ENCODE measurements at places on chromosomes 2 and 18.

GRCh38 chr2:104462731-104463130 is 391.2 kb upstream of the POU3F3 start:
- DNase-seq = no peak

- DNase-seq = no peak
Measured at GRCh38 chr2:126765395-126765794, 109.4 kb downstream of the GYPC start.

GRCh38 chr2:203814661-203815540 is 52.7 kb upstream of the CTLA4 start:
- DNase-seq = peak; percentile 71

DNA sequence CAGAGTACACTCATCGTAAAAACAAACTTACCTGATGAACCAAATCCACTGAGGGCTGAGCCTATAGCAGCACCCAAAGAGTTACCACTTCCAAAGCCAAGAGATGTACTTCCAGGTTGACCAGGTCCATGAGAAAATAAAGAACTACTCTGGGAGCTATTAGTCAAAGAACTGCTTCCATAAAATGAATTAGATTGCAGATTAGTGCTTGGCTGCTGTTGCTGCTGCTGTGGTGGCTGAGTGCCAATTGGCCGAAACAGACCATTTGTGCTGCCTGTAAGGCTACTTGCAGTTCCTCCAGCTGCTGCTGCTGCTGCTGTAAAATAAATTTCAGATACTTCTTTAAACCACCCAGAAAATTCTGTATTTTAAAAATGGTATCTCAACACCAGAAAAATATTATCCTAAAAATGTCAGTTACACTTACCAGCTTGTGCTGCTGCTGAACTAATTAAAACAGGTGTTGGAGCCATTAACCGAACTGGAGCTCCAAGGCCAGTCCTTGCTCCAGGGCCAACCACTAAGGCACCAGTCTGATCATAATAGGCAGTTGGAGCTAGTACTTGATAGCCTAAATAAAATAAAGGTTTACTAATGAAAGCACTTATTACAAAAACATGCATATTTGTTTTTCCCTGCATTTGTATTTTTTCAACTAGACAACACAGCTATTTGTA is 58.1 kb upstream of the SDC1 start:
- no peak for DNase-seq

DNA sequence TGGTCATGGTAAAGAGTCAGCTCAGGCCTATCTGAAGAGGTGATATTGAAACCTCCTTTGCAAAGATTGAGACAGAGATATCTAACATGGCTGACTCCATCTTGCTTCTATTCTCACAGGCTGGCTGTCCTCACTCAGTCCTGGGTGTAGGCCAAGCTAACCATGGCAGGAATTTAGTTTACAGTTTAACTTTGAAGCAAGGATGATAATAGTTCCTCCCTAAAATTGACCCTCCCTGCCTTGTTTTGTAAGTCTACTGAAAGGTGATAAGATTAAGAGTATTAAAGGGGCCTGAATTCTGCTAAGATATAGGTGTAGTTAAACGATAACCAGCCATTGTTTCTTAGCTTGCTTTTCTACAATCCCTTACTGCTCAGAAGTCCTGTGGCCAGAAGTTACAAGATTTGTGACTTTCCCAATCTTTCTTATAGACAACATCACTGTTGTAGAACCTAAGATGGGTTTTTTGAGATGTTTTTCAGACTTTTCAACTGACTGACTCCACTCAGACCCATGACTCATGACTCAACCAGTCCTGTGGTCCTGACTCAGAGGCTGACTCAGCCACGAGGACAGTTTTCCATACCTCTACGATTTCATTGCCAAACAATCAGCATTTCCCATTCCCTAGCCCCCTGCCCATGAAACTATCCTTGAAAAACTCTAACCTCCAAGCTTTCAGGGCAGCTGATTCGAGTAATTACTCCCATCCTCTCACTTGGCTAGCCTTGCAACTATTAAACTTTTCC is 195.7 kb upstream of the SESTD1 start:
- DNase-seq = no peak

DNA sequence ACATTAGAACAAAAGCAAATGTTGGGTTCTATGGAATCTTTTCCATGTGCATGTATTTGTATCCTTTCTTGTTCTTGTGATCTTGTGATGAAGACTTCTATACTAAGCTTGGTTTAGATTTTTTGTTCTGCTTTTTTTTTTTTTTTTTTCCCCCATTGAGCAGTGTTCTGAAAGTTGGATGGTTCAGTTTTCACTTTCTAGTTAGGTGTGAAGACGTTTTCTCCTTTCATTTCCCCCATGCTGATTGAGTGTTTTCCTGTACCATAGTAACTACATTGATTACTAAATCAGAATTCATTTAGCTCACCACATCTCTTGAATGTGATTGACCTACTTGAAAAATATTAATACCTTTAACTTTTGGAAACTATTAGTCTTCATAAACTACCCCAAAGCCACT is 34.1 kb downstream of the NOP58 start:
- DNase-seq = no peak

GRCh38 chr2:26670171-26670570 is 22.4 kb upstream of the KCNK3 start:
- DNase-seq = no peak

DNA sequence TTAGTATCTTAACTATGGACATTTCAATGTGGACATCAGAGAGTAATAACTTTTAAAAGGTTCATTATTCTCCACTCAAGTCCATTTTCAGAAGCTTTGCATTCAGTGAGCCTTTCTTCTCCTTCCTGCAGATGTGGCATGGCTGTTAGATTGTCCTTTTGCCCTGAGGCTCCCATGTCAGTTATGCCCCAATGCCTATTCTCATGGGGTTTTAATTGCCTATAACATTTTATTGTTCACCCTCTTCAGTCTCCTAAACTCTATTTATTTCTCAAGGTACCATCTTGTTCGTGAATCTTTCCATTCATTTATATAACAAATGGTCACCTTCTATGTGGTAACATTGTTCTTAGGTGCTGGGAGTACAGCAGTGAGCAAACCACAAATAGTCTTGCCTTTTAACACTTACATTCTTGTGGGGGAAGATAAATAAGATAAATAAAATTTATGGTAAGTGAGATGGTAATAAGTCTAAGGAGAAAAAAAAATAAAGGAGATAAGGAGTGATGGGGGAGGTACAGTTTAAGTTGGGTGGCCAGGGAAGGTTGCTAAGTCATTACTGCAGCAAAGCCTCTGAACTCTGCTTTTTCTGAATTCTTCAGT is 277.9 kb upstream of the SIX3 start:
- no peak for DNase-seq

DNA sequence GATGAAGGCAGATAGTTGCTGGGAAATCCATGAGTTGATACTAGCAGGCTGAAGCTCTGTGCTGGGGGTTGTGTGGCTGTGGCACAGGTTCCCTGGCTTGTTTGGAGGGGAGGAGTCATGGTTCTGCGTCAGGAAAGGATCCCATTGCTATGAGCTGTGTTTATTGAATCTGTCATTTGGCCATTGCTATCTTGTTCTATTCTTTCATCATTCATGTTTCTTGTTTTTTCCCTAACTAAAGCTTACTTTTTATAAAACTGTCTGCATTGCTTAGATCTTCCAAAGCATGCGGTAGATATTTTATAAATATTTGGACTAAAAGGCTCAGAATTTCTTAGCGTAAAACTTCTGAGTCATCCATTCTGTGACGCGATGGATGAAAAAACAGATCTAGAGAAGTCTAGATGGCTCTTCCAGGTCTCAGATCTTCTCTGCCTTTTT is 335.3 kb downstream of the PTPRM start:
- DNase-seq = no peak

DNA sequence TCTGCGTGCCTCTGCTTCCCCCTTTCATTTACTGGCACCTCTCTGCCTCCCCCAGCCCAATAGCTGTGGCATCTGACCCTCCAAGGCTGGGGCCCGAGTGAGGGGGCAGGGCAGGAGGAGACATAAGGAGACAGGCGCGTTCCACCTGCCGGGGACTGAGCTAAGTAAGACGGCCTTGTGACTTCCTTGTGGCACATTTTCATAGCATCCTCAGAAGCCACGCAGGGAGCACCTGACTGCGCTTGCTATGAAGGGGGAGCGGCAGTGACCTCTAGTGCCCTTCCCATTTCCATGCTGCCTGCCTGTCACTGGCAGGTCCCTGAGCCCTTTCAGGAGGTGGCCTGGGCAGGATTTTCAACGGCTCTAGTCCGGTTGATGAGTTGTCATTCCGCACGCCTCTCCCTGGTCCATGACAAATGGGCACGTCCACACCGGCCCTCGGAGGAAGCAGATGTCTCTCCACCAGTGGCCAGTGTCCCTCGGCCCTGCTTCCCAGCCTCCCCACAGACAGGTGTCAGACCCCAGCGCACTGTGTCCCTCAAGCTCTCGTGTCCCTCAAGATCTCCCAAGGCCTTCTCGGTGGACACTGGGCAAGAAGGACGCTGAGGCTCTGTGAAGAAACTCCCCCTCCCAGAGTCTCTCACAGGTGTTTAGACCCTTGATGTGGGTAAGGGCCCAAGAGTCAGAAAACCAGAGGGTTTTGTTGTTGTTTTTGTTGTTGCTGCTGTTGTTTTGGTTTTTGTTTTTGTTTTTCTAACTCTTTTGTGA is 42.7 kb downstream of the CYP26B1 start:
- DNase-seq = no peak

DNA sequence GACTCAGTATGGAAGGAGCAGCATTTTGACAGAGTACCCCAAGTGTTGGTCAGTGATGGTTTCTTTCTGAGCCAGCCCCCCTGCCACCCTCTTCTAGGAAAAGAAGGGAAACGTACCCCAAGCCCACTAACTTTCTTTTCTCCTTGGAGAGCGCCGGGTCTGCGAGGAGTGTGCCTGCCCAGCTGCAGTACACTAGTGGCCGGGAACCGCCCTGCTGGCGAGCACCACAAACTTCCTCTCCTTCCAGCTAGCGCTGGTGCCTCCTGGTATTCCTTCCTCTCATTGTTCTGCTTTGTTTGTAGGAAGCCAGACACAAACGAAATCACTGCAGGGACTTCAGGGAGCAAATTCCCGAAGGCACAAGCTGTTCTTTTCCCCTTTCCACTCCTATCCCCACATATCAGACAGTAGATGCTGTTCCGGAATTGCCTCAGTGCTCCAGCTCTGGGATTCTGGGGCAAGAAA is 1.8 kb downstream of the CCDC85A start:
- DNase-seq = no peak

GRCh38 chr2:195360242-195360641 is 296.8 kb upstream of the SLC39A10 start:
- no peak for DNase-seq

DNA sequence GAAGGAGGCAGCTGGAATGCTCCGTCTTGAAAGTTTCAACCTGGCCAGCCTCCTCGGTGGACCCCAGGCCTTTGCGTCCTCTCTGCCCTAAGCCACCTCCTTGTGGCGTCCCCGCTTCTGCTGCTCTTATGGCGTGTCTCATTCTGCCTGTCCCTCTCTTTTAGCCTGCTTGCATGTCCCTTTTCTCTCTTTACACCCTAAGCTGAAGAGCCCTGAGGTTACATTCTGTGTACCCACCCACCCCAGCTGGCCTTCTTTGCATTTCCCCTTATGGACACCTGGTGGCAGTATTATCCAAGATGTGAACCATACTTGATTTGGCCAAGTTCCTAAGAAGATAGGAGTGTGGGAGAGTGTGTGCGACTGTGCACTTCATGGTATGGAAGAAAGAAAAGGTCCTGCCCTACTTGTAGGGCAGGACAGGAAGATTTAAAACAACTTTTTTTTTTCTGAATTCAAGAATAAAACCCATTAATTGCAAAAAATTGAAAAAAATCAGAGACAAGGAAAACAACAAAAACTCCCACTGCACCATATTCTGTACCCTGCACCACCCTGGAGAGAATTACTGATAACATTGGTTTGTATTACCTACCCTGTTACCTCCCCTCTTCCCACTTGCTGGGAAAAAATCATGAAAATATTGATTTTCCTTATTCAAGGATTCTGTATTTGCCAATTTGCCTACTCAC is 77.4 kb downstream of the DYSF start:
- DNase-seq = peak; percentile 64

DNA sequence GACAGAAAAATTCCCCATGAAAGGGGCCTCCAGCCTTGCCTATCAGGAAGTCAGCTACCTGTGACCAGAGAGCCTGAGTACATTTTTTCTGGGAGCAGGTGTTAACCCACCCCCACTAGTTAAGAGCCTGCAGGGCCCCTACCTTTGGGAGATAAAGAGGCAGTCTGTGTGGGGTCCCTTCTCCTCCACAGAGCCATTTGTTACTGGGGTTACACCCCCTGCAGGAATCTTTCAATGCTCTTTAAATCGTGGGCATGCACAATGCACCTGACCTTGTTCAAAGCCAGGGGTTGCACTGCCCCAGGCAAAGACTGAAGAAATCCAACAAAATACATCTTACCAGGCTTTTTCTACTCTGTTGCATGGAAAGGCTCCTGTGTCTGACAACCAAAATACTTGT is 15.7 kb upstream of the LYPD6 start:
- DNase-seq = no peak

DNA sequence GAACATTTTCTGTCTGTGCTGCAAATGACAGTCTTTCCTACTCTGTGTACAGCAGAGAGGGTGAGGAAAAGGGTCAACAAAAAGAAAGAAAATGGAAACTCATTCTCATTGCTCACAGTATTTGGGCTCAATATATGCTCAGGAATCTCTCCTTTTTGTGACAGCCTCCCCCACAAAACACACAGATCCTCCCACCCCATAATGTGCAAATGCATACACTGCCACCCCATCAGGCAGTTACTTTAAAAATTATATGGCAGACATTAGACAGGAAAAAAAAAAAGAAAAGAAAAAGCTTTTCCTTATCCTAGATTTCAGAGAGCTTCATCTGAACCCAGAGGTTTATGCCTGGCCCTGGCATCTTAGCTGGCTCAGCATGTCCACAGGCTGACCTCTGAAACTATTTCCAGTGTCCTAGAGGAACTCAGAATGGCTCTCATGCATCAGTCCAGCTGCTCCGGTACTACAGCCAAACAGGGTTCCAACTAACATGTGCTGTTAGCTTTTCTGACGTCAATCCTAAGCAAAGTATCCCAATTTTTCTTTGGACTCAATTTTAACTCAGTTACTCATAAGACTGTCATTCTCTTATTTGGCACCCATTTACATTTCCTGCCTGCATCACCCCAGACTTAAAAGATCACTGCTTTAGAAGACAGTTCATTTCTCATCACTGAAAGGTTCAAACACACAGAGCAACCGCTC is 105.9 kb downstream of the RBMS1 start:
- DNase-seq = no peak

DNA sequence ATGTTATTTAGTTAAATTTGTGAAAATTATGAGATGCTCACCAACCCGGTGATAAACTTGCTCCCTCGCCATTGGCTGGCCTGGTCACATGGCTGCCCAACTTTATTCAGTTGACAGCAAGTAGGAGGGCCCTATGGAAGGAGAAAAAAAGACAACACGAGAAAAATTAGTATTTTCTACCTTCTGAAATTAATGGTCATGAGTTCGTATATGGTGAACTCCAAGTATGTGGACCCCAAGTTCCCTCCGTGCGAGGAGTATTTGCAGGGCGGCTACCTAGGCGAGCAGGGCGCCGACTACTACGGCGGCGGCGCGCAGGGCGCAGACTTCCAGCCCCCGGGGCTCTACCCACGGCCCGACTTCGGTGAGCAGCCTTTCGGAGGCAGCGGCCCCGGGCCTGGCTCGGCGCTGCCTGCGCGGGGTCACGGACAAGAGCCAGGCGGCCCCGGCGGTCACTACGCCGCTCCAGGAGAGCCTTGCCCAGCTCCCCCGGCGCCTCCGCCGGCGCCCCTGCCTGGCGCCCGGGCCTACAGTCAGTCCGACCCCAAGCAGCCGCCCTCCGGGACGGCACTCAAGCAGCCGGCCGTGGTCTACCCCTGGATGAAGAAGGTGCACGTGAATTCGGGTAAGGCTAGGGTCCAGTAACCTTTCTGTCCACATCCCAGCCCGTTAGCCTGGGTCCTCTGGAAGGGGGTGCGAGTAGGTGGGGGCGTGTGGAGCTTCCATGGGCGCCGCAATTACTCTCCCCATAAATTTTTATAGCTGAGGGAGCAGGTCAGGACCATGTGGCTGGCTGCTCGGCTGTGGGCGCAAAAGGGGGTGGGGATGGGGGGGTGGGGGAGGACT is at the start of gene HOXD4:
TSS of gene HOXD4 (plus strand) at position 109 of the 846 bp plus-strand sequence. CDS start at position 193, 84 bp downstream.
- no peak for DNase-seq

Data from germinal center (tissue), 1 donor.